ENCODE measurements at places on chromosomes 16 and 17. TPM values are rescaled to one million over a fixed set of nuclear protein-coding genes. Genes with fewer than 3 reads are reported as not detected.
A peak's percentile ranks its signal among the peaks of the same experiment; 100 is the strongest.

DNA sequence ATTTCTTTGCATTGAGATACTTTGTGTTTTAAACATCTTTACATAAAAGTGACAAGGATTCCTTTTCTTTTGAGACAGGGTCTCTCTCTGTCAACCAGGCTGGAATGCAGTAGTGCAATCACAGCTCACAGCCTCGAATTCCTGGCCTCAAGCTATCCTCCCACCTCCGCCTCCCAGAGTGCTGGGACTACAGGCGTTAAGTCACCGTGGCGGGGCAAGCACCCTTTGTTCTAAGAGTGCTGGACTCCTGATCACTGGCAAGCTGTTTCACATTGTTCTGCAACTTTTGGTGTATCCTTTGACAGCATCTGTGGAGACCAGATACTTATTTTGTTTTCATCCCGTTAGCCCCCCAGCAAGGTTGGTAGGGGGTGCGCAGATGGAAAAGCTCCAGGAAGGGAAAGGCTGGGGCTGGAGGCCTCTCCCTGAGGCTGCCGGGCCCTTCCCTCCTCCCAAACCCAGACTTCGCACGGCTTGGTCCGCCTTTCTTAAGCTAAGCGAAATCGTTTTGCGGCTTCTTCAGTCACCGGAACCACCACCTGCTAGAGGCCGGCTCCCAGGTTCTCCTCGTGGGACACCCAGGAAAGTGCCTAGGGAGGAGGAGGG, 1.1 kb downstream of the ST6GALNAC2 start:
- no peak for DNase-seq

- no peak for DNase-seq
Measured at GRCh38 chr16:50881331-50881830, 139.5 kb downstream of the CYLD start.

ZFP90 gene
- total RNA-seq: 26.6 TPM

- no peak for DNase-seq
Measured at GRCh38 chr17:72634621-72635020, 457.9 kb downstream of the SLC39A11 start.

TBX4 gene
- total RNA-seq: not detected

- no peak for DNase-seq
Measured at GRCh38 chr16:89892635-89893034, 19.2 kb downstream of the TCF25 start.

- DNase-seq: no peak
Measured at GRCh38 chr16:85621698-85622428, 8.7 kb downstream of the GSE1 start.

- DNase-seq: no peak
Measured at GRCh38 chr16:724188-725040, 1.8 kb downstream of the CCDC78 start.

KRTAP2-3 gene
- not detected for total RNA-seq

DNA sequence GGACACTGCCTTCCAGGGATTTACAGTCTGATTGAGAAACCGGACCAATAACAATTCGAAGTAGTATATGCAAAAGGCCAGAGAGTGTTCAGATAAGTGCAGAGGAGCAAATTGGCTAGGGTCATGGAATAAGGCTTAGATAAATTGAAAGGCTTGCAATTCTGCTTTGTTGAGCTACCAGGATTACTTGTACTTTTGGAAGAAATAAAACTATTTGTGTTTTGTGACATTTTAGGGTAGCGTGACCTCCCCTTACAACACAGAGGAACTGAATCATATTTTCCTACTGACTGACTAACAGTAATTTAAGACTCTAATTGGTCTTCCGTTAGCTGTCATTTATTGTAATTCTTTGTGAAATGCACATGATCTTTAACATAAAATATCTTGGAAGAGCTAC, 104.7 kb downstream of the PITPNC1 start:
- DNase-seq: no peak

KCTD19 gene
- not detected for total RNA-seq

GRCh38 chr17:39405436-39405835, 4.0 kb upstream of the FBXL20 start:
- DNase-seq: no peak

DNA sequence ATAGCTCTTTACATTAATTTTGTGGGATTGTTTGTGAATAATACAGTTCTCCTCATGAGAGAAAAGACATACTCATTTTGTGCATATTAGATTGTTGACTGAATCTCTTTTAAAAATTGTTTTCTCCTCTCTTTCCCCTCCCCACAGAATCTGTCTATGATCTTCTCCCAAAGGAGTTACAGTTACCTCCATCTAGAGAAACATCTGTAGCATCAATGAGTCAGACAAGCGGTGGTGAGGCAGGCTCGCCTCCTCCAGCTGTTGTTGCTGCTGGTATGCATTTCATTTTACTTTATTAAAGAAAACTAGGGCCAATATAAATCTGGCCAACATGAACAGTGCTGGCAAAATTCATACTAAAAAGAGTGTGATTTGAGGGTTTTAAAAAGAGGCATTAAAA, 60.5 kb downstream of the NFAT5 start:
- DNase-seq: no peak

- DNase-seq: peak; percentile 25
Measured at GRCh38 chr17:30950669-30951399, 20.0 kb upstream of the RNF135 start.

- no peak for DNase-seq
Measured at GRCh38 chr16:23378256-23378655, 74.7 kb downstream of the COG7 start.

SDR42E2 gene
- not detected for total RNA-seq

GRCh38 chr17:35698800-35699199, 32.6 kb upstream of the RASL10B start:
- no peak for DNase-seq

- no peak for DNase-seq
Measured at GRCh38 chr17:71505200-71505599, 615.6 kb upstream of the SOX9 start.

DNA sequence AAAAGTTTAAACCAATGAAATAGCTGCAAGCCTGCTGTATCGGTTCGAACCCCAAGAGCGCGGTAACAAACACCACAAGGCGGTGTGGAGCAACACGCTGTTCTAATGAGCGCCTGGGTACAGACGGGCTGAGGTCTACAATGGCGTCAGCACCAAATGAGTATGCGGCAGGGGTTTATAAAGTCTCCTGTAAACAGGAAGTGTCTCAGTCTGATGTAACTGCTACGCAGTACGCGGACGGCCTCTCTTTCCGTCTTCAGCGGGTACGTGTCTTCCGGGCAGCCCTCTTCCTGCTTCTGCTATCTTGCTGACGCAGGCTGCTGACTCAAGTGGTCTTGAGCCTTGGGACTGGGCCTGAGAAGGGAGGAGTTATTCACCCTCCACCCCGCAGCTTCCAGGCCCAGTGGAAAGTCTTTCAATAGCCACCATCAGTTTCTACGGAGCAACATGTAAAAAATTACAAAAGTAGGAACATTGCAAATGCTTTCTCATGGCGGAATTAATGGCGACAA, 40.5 kb upstream of the KCNJ2 start:
- DNase-seq: no peak

DNA sequence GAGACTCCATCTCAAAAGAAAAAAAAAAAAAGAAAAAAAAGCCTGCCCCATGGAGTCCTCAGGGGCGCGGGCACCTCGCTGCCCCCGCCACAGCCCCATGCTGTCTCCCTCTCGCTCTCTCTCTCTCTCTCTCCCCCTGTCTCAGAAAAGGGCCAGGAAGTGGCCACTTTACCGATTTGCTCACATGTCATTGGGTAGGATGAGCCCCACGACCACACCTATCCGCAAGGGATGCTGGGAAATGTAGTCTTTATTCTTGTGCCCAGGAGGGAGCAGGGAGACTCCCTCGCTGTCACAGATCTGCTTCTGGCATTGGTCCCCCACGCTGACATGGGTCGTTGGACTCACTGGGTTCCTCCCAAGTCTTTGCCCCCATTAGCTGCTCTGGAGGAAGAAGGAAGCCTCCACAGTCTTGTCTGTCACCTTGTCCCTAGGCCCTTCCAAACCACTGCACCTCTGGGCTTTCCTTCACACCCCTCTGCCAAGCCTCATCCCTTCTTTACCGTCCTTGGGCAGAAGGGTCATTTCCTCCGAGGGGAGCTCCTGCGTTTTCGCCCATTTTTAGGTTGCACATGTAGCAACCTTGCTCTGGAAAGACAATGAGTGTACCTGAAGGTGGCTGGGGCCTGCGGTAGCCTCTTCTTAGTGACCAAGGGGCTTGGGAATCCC, 6.9 kb upstream of the GJD3 start:
- DNase-seq: no peak

RAP1GAP2 gene
- total RNA-seq: 12.4 TPM

KRT9 gene
- total RNA-seq: not detected

GRCh38 chr16:2142942-2143877, 5.2 kb upstream of the RAB26 start:
- no peak for DNase-seq

DNA sequence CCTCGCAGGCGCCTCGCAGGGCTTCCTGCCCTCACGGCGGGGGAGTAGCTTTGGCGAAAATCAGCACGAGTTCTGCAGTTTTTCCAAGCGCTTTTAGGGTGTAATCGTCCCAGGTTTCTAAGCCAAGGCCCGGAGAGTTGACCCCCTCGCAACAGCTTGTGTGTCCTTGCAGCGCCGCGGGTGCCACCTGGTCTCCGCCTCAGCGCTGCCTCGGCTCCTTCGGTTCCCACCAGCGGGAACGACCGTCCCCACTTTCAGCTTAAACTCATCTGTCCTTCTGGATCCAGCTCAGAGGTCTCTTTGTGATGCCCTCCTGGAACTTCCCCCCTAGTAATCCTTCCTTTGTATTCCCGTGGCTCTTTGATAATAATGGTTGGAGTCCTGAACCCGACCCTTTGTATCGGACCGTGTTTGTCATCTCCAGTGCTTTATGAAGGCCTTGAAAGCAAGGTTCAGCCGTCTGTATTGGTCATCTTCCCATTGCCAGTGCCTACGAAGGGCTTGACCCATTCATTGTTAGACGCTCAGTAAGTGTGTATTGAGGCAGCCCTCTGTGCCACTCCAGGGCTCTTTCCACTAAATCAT, 858 bp upstream of the SMARCE1 start:
- no peak for DNase-seq

DNA sequence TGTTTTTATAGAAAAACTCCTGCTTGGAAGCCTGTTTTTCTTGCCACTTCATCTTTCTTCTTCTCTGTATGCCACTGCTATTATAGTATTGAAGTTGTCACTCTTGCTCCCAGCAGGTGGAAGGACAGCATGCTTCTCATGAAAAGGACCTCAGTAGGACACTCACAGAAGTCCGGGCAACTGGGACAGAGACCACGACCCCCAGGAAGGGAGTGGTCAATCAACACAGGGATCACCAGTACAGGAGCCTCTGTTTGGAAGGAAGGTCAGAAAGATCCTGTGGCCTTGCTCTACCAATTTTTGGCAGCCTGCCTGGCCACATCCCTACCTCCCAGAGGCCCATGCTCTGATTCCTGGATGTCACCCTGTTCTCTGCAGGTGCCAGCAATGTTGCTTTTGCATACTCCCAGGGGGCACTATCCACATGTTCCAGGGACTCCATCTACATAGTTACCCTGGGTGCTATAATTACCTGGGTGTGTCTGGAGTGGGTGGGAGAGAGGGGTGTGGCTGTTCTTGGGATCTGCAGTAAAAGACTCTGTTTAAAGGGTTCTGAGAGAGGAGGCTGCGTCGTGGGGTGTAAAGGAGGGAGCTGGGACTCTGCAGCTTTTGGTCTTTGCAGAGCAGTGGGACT, 13.7 kb upstream of the AKAP10 start:
- no peak for DNase-seq

DNA sequence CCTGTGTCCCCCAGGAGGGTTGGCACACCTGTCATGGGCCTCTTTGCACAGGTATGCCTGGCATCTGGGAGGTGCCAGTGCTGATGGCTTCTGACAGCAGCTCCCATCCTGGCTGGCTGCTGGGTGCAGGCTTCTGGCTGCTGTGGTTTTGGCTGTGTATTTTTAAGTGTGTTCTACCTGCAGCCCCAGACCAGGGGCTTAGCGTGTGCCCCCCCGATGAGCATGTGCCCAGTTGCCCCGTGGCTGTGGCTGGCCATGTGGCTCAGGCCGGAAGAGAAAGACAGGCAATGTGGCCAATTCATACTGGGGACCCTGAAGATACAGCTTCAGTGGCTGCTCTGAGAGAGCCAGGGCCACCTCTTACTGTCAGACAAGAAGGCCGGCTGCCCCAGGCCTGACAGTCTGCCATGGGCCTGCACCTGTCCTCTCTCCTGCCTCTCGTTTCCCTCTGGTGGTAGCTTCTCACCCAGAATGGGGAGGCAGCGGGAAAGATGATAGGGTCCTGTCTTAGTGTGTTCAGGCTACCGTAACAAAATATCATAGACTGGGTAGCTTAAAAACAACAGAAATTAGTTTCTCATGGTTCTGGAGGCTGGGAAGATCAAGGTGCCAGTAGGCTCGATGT, 37.6 kb upstream of the LGALS9 start:
- DNase-seq: no peak

Measured in thoracic aorta (tissue), 2 donors.